Stimulated activated CD4-positive, alpha-beta T cell treated with anti-CD3 and anti-CD28 coated beads, Interleukin-1b, Interleukin-23, amount 100 ng/mL, for 24 hours (primary cell): ENCODE measurements at places on chromosomes 4 and X.

DNA sequence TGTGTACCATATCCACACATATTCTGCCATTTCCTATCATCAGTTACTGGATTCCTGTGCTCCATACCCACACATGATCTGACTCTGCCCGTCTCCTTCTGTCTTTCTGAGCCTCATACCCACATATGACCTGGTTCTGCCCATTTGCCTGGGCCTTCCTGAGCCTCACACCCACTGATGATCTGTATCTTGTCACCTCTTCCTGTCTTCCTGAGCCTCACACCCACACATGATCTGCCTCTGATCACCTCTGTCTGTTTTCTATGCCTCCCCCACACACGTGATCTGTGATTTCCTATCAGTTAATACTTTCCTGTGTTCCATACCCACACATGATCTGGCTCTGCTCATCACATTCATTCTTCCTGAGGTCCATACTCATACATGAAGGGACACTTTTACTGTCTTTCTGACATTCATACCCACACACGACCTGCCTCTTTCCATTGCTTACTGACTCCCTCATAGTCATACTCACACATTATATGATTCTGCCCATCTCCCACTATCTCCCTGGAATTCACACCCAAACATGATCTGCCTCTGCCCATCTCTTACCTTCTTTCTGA lies 32.5 kb downstream of the SCML1 start:
- DNase-seq: no peak

DNA sequence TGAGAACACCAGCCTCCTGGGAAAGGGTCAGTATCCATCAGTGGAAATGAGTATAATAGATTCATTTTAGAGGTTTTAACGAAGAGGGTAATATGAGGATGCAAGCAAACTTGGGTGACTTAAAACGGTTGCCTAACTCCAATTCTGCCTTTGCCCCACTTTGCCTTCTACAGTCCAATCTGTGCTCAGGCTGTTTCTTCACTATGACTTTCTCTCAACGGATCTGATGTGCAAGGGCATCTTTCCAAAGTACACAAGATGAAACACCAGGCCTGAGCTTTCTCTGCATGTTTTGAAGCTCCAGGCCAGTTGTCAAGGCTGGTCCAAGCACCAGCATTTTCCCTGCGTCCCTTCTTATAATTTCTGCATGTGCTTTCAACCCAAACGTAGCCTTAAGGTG lies 68.0 kb upstream of the TMEM164 start:
- DNase-seq: no peak

DNA sequence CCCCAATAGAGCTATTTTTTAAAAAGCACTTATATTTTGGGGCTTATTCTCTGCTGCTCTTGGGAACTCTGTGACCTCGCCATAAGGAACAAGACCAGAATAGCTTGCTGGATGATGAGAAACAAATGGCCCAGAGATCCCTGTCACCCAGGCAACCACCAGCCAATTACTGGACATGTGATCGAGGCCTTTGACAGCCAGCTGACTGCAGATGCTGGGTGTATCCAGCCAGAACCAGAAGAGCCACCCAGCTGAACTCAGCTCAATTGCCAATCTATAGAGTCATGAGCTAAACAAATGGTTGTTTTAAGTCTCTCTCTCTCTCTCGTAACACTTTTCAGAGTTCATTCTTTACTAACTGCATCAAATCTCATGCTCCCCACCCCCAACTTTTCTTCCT lies 24.4 kb upstream of the CITED1 start:
- no peak for DNase-seq

GRCh38 chrX:108091878-108092291 lies 307 bp downstream of the ATG4A start:
- DNase-seq: no peak

- DNase-seq: no peak
Measured at GRCh38 chr4:97252615-97253154, 890.6 kb downstream of the STPG2 start.

- DNase-seq: no peak
Measured at GRCh38 chrX:7447801-7448499, 300.0 kb upstream of the PUDP start.

GRCh38 chrX:41442824-41443550 lies 4.2 kb upstream of the NYX start:
- DNase-seq: no peak

DNA sequence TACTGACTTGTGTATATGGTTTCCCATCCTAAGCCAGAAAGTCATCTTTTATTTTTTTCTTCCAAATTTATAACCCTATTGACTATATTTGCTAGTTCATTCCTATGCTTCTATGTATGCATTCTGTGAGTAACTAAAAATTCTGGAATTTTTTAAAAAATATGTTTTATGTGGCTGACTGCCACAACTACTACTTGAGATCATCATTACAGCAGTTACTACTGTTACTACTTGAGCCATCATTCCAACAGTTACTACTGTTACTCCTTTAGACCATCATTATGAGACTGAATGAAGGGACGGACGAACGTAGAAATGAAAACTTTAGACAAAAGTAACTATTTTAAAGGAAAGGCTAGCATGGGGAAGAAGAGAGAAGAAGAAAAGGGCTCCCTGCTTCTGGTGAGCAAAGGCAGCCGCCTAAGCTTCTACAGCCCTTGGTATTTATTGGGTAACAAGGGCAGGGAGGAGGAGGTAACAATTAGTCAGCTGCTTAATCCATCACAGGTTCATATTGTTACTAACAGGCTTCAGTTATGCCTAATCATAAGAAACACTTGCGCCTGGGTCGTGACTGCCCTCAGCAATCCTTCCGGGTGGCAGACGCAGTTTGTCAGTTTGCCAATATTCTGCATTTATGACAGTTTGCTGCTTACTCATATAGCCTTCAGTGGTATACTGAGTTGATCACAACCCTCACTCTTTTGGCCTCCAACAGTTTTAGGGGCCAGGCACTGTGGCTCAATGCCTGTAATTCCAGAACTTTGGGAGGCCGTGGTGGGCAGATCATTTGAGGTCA lies 80.4 kb downstream of the PDLIM5 start:
- DNase-seq: no peak

- DNase-seq: no peak
Measured at GRCh38 chr4:12409507-12410190, 981.0 kb upstream of the HS3ST1 start.

DNA sequence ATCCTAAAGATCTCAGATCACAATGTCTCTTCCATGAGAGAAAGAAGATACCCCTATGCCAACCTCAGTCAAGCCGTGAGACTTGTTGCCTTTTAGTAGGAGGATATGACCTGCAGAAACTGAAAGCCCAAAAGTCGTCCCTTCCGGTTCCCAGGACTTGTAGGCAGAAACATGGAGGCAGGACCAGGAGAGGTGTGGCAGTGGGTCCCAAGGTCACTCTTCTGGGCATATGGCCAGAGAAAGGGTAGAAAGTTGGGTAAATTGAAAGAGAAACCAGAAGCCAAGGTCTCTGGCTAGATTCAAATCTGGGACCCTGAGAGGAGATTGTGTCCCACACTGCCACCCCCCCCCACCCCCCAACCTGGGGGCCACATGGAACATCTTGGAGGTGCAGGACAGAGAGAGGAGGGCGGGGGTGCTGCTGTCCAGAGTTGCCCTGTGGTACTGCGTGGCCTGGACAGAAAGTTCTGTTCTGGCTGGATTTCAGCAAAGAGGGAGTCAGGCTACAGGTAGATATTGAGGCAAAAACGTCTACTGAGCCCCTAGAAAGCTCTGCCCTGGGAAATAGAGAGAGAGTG lies 55.4 kb downstream of the DDX3X start:
- DNase-seq: no peak

DNA sequence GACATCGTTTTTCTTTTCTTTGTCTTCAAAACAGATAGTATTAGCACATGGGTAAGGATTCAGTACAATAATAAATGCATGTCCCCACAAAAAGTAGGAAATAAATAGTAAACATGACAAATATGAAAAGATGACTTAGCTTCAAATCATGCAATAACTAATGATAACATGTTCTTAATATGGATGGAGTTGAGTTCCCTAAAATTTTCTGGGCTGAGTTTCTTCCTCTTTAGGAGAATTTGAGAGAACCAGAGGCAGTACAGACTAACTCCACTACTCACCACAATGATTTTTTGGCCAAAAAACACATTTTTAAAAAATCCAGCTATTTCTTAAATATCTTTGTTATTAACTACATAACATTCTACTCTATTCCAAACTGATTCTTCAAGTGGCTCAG lies 432.3 kb upstream of the HS3ST1 start:
- DNase-seq: no peak

DNA sequence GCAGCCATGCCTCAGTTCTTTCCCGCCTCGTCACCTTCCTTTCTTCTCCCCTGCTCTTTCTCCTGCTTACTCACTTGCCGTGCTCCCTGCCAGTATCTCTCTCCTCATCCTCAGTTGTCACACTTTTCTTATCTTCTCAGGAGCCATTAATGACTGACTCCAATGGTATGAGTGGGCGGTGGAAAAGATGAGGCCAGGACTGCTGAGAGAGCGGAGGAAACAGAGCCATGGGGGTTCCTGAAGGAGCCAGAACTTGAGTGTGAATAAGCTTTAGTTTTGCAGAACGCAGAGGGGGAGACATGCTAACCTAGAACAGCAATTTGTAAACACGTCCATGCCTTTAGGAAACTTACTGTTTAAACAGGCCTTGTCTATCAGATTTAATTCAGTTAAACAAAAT lies 126.5 kb downstream of the CHIC2 start:
- no peak for DNase-seq

- no peak for DNase-seq
Measured at GRCh38 chr4:66606908-66607307, 936.6 kb upstream of the EPHA5 start.

- no peak for DNase-seq
Measured at GRCh38 chr4:74632634-74633033, 161.7 kb downstream of the BTC start.

GRCh38 chr4:174119051-174119450 lies 164.4 kb downstream of the FBXO8 start:
- DNase-seq: no peak

GRCh38 chrX:17595456-17596035 lies 141.7 kb upstream of the SCML1 start:
- DNase-seq: no peak

DNA sequence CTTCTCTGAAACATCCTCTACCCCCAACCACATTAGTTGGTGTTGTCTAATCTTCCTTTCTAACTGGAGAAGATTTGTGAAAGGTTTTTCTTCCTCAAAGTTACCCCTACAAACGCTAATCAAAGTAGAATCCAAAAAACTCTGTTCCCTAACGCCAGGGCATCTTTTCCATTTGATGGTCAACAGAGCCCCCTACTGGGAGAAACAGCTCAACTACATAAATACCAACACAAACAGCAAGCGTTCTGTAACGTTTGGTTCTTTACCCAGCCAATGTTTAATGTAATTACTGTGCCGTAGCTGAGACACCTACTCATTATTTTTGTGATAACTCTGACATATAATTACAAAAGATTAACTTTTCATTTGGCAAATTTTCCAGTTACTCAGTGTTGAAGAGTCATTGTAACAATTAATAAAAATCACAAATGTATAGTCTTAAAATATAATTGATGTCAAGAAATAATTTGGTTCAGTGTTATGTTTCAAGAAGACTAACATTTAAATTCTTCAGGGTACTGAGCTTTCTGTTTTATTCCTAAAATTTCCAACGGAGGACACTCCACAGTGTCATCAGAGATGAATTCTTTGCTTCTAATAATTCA lies 94.9 kb upstream of the TBC1D9 start:
- DNase-seq: no peak

- DNase-seq: no peak
Measured at GRCh38 chr4:15740764-15741404, 37.2 kb upstream of the CD38 start.

DNA sequence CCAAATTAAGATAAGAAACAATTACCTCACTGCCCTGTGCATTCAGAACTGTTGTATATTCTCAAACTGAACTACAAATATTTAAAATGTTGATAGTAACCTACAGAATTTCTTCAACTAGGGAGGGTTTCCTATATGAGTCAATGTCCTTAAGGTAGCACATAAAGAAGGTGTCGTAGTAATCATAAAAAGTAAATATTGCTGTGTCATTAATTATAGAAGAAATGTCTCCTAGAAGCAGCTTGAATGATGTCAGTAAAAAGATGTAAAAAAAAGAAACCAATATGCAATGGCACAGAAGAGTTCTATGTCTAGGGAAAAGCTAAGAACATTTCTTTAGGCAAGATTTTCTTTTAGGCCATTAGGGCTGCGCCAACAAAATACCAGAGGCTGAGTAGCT lies 559.6 kb upstream of the EPHA5 start:
- DNase-seq: no peak

DNA sequence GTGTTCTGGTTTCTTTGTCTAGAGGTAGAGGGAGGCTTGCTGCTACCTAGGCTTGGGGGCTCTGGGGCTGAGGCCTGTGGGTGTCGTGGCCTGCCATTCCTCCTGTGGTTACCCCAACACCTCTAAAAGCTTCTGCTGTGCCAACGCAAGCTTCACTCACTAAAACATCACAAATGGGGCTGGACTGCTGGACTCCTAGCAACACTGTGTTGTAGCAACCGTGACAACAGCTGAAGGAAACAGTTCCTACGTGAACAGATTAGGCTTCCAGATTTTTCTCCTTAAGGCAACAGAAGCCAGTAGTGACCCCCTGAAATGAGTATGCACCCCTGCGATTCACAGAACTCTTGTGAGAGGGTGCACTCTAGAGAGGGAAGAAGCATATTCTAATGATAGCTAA lies 138.3 kb upstream of the TEX13D start:
- no peak for DNase-seq

- DNase-seq: peak; percentile 28
Measured at GRCh38 chr4:40055511-40055862, 1.2 kb upstream of the N4BP2 start.

- no peak for DNase-seq
Measured at GRCh38 chr4:11719879-11720278, 291.2 kb upstream of the HS3ST1 start.

DNA sequence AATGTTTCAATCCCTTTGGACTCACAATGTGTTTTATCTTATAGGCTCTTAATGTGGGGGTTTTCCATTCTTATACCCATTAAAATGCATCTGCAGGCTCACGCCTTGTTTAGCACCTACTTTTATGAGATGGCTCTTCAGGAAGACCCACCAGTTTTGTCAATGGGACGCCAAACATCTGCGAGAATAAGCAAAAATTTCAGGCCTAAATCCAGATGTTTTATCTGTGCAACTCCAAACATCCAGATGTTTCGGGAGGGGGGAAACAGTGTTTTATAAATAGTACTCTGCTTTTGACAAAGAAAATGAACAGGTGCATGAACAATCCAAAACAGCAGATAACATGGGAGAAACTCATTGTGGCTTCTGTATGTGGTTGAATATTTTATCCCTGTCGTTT lies 342.8 kb downstream of the DHX15 start:
- no peak for DNase-seq

DNA sequence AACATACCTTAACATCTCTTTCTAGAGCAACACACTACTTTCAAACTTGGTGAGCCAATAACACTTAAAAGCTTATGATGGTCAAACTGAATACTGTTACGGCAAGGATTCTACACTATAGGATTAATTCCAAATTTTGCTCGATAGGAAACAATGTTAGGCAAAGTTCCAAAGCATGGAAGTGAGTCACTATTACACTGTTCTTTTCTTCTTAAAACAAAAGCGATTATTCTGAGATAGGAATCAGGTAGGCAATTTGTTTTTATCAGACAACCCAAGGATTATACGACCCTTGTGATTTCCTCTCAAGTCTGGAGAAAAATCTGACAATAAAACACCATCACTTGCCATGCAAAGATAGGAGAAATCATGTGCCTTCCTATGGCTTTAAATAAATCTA lies 81.5 kb downstream of the HUWE1 start:
- no peak for DNase-seq
